GM19239 (cell line): ENCODE measurements at places on chromosomes 3 and 15.

- no peak for DNase-seq
These were observed 61.4 kb upstream of the GOLGA8B start for GRCh38 chr15:34644851-34645250.

- DNase-seq: no peak
These were observed 41.7 kb upstream of the MYO5C start for GRCh38 chr15:52337198-52337853.

DNA sequence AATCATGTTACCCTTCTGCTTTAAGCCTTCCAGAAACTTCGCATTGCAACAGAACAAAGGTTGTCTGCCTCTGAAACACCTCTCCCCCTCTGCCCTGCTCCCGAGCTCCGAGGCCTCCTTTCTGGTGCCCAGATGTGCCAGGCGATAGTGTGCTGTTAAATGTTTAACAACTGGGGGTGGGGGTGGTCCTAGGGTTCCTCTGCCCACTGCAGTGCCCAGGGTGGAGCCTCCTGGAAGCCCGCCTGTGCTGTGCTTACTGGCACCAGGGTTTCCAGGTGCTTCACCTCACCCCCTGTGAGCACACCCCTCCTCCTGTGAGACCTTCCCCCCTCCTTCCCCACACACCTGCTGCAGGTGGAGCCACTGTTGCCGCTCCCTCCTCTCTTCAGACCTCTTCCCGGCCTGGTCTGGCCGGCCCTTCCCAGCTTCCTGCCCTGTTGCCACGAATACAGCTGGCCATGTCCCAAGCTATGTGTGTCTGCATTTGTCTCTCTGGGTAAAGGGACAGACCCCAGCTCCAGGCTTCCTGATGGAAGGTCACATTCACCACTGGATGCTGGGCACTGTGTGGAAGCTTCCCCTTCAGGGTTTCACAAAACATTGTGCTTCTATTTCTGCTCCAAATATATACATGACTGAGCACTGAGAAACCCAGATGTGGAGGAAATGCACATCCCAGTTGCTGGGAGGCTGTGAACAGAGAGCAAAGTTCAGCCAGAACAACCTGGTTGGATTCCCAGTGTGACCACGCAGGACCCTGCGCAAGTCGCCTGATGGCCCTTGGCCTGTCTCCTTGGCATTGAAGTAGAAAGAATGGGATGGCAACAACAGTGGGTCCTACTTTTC lies 37.2 kb downstream of the MGLL start:
- no peak for DNase-seq

DNA sequence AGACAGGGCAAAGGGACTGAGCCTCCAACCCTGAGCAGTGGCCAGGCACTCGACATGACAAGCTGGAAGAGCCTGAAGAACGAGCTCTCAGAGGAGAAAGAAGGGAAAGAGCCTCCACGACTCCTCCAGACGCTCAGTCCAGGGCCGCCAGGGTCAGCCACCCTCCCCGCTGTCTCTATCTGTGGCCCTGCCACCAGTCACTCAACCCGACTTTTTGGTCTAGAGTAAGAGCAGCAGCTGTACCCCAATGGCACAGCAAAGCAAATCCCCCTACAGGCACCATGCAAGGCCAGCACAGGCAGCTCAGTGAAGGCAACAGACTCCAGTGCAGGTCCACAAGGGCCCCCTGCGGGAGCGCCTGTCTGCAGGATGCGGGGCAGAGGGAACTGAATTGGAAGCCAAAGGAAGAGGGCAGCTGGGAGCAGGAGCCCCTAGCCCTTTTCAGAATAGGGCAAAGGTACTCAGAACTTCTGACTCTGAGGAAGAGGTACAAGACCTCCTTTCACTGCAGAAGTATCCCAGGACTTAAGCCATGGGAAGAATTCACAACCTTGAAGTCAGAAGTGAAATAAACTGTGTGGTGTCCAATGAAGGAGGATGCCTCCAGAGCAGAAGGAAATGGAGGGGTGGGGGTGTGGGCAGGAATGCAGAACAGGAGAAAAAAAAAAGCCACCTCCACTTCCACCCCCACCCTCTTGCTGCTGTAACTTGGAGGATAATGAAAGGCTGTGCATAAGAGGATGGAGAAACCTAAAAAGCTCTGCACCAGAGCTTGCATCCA lies 8.5 kb upstream of the GRAMD2A start:
- DNase-seq: no peak

GRCh38 chr3:68802111-68802870 lies 130.1 kb downstream of the TAFA4 start:
- DNase-seq: no peak

DNA sequence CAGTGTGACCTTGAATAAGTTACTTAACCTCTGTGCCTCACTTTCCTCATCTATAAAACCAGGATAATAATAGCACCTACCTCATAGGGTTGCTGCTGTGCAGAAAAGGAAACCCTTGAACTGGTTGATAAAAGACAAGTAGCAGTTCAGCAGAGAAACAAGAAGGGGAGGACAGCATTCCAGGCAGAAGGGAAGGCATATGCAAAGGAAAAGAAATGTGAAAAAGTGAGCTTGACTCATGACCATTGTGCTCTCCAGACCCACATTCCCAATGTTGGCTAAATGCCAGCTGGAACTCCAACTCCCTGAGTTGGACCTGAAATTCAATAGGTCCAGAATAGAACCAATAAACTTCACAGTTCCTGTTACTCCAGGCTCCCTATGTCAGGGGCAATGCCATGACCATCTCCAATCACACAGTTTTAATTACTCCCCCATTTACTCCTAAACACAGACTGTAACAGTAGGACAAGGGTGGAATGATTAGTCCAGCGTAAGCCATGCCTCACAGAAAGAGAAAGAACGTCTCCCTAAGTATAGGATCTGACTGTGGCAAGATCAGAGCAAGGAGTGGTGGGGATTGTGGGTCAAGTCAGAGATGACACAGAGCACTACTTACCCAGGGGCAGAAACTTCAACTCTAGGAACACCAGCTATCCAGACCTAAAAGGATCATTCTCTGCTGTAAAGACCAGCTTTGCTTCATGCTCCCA lies 26.9 kb downstream of the PRKAR2A start:
- no peak for DNase-seq

DNA sequence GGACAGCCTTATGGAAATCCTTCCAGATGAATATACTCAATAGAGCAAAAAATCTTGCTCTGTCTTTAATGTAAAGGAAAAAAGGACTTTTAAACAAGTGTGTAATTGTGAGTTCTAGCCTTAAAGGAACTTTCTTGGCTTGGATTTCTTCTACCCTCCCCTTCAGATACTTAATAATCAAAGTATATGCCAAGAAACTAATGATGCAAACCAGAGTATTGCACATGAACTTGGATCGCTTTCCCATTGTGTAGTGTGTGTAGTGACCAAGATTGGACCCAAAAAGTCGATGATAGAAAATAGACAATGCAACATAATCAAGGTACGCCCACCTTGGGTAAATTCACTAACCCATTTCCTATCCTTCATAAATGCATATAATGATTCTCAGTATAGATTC lies 123.8 kb downstream of the TIGIT start:
- DNase-seq: no peak

DNA sequence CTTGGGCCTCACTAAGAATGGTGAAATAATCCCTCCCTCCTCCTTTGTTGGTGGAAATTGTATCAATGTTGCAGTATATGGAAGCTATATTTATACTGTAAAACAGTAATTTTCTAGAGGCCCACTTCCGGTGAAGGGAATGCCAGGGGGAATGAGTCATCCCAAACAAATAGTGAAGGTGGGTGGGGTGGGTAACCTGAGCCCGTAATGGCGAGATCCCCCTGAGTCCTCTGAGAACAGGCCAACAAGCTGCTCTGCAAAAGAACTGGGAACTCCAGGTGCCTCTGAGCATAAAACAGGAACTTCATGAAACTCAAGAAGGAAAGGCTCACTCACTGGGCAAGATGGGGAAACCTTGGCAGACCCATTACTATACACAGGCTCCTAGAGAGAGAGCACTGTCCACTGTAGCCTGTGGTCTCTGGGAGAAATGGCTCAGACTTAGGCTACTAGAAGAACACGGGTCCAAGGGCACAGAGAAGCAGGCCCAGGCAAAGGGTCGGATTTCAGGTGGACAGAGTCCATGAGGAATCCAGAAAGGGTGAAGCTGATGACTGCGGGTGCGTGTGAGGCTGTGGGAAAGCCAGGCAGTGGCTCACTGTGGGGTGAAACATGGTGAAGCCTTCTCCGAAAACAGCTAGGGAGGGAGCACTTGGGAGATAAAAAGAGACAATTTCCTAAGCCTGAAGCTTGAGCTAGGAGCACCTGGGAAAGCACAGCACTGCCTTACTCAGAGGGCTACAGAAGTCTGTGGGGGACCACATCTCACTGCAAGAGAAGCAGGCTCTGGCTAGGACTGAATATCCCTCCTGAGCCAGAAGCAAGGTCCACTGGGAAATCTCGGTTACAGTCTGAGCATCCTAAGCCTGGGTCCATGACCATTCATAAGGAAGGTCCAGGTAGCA lies 19.8 kb downstream of the LARP6 start:
- DNase-seq: no peak

GRCh38 chr15:38587214-38587613 lies 22.6 kb upstream of the RASGRP1 start:
- DNase-seq: no peak

- no peak for DNase-seq
These were observed 199.7 kb downstream of the AKAP13 start for GRCh38 chr15:85579957-85580694.

DNA sequence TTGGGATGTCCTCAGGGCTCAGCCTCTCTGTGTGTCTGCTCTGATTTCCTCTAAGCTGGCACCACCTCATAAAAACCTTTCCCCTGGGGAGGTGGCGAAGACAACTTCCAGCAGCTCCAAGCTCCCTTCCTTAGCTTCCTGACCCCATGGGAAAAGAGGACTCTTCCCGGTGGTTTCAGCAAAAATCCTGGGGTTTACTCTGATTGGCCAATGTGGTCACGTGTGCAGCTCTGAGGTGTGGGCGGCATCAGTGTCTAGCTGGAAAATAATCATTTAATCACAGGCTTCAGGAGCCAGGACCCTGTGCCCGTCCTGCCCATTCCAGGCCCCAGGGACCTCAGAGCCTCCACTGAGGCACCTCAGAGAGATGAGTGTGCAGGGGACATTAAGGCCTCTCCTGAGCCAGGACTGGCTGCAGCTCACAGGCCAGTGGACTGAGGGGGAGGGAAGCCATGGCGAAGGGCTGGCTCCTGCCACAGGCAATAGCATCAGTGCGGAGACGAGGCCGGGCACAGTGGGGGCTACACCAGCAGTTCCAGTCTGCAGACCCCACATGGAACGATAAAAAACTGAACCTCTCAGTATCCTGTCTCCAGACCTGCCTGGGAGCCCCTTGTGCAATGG lies 104.1 kb downstream of the TPRA1 start:
- no peak for DNase-seq

GRCh38 chr3:151557068-151557840 lies 96.4 kb upstream of the IGSF10 start:
- no peak for DNase-seq

DNA sequence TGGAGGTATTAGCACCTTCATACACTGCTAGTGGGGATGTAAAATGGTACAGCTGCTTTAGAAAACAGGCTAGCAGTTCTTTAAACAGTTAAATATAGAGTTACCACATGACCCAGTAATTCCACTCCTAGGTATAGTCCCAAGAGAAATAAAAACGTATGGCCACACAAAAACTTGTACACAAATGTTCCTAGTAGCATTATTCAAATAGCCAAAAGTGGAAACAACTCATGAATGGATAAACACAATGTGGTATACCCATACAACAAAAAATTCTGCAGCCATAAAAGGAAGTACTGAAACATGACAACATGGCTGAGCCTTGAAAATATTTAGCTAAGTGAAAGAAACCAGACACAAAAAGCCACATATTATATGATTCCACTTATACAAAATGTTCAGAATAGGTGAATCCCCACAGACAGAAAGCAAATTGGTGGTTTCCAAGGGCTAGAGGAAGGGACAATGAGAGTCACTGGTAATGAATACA lies 40.8 kb upstream of the KLF13 start:
- DNase-seq: no peak

- DNase-seq: no peak
These were observed 281.4 kb upstream of the CTDSPL start for GRCh38 chr3:37580237-37580636.

- no peak for DNase-seq
These were observed 97.6 kb upstream of the STRIT1 start for GRCh38 chr3:155391104-155391503.

GRCh38 chr15:41790169-41790568 lies 15.9 kb downstream of the MAPKBP1 start:
- DNase-seq: no peak

DNA sequence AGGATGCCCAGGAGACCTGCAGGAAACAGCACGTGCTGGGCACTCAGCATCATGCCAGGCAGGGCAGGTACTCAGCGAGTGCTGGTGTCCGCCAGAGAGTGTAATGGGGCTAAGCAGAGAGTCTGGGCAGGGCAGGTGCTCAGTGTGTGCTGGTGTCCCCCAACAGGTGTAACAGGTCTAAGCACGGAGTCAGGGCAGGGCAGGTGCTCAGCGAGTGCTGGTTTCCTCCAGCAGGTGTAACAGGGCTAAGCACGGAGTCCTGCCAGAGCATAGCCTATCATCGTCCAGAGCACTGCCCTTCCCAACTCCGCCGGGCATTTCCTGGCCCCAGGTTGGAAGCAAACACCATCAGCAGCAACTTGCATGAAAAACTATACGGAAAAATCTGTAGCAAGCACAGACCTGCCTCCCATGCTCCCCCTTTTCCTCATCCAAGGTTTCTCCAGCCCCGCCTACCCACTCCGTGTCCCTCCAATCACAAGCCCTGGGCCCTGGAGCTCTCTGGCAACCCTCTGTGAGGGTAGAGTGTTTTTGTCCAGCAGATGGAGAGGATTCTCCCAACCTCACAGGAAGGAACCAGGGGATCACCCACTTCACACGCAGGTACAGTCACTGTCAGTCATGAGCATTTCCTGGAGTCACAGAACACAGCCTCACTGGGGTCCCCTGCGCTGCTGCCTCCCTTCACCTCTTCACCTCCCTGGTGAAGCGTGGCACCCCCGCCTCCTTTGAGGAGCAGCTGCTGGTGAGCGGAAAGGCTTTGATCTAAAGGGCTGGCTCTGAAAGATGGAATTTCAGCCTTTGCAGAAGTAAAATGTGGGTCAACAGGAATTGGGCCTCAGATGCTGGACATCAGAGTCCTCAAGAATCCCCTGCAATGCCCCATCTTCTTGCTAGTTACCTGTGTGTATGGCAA lies 302.5 kb downstream of the OCA2 start:
- DNase-seq: no peak

- no peak for DNase-seq
These were observed 474.1 kb downstream of the FOXP1 start for GRCh38 chr3:71109241-71109976.

DNA sequence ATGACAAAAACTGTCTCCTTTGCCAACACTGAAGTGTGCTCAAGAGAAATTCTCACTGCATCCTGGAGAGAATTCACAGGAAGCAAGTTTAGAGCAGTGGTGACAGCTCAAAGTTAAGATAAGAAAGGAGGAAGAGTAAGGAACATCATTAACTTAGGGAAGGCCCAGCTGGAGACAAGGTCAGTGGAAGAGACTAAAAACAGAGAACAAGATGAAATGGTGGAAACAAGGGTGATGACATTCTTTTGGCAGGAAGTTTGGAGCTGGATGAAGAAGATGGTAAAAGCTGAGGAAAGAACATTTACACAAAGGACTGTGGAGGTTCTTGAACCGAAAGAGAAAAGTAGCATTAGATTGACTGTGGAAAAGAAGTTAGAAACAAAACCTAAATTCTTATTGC lies 6.7 kb upstream of the SUCLG2 start:
- no peak for DNase-seq

- DNase-seq: no peak
These were observed 19.3 kb downstream of the SLC51A start for GRCh38 chr3:196235452-196236122.

GRCh38 chr3:66041828-66042227 lies 3.1 kb upstream of the MAGI1 start:
- no peak for DNase-seq
